ENCODE measurements at places on chromosomes 6 and 20. TPM values are rescaled to one million over a fixed set of nuclear protein-coding genes. Genes with fewer than 3 reads are reported as not detected.

COL9A3 gene
- 4.1 TPM for total RNA-seq

FILIP1 gene
- 74.4 TPM for total RNA-seq

STMND1 gene
- not detected for total RNA-seq

HLA-DRA gene
- total RNA-seq = 61.9 TPM

EFHC1 gene
- total RNA-seq = 9.3 TPM

LY6G6C gene
- not detected for total RNA-seq

EMILIN3 gene
- 0.20 TPM for total RNA-seq

SLC12A5 gene
- total RNA-seq = not detected

BEND6 gene
- total RNA-seq = 0.97 TPM

Measured in gastrocnemius medialis (tissue), 4 donors.